GDM1 (cell line): ENCODE measurements at places on chromosomes 12 and 14.

- no peak for DNase-seq
These were observed 5.9 kb downstream of the RASSF3 start for GRCh38 chr12:64616201-64616600.

GRCh38 chr14:30822080-30822571 lies 52.2 kb upstream of the COCH start:
- no peak for DNase-seq

GRCh38 chr14:33461036-33461435 lies 489.8 kb downstream of the EGLN3 start:
- no peak for DNase-seq

DNA sequence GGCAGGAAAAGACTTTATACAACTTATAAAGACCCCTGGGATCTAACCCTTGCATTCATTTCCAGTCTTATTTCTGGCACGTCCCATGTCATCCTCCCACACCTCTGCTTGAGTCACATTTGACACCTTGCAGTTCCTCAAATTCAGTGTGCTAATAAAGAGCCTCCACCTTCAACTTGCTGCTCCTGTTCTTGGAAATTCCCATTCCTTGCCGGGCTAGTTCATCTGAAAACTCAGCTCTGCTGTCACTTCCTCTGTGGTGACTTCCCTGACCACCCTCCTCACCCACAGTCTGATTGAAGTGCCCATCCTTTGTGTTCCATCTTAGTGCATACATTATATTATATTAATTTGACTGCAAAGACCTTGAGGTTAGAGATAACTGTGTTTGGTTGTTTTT lies 37.4 kb upstream of the PSMA6 start:
- no peak for DNase-seq

DNA sequence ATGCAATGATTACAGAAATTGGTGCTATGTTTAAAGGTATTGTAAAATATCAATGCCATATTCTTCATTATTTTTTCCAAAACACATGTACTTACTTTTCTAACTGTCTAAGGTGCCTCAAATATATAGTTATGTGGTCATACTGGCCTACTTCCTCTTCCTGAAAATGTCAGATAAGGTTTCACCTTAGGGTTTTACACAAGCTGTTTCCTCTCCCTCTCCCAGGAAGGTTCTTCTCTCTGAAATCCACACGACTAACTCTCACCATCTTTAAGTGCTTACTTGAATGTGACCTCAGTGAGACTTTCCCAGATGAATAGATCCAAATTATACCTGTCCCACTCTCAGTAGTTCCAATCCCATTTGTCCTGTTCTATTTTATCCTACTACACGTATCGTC lies 11.6 kb upstream of the CLEC4D start:
- DNase-seq: peak; percentile 3

DNA sequence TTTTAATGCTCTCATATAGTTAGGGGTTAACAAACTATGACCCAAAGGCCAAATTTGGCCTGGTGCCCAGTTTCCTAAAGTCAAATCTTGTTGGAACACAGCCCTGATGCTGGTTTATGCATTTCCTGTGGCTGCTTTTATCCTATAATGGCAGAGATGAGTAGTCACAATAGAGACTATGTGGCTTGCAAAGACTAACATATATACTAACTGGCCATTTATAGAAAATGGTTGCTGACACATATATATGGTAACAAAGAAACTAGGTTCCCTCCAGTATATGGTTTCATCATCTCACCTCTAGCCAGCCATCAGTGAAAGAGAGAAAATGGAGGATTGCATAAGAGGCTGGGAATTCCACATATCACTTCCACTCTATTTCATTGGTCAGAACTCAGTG lies 10.8 kb downstream of the NAV3 start:
- no peak for DNase-seq

- no peak for DNase-seq
These were observed 7.5 kb upstream of the PYROXD1 start for GRCh38 chr12:21429994-21430393.

- no peak for DNase-seq
These were observed 51.2 kb upstream of the KCNH3 start for GRCh38 chr12:49487605-49488004.

DNA sequence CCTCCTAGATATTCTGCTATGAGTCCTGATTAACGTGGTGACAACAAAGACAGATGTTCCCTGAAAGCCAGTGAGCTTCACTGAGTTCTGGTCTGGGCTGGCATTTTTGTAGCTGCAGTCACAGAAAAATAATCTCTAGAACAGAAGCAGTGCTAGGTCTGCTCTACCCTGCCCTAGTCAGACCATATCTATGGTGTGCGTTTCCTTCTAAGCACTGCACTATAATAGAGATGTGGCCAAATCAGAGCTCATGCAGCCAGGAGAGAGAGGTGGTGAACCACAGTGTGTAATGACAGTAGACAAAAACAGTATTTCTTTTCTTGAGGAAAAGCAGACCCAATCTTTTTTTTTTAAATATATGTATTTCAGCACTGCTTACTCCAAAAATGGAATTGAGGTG lies 76.3 kb downstream of the CMAS start:
- no peak for DNase-seq

GRCh38 chr12:96985515-96986362 lies 78.7 kb downstream of the NEDD1 start:
- DNase-seq: no peak

DNA sequence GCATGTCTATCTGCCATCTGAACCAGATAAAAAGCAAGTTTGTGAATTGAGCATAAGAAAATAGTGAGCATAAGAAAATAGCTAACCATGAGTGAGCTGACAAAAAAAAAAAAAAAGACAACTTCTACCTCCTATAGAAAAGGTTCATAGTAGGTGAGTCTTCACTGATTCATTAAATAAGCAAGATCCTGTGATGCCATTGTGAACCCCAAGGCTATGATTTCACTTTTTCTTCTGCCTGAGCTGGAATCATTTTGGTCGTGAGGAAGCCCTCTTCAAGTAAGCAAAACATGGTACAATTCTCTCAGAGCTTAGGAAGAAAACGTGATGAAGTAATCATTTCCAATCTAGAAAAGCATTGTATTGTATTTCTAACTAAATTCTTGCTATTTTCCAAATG lies 1.2 kb downstream of the PIK3C2G start:
- DNase-seq: no peak

- no peak for DNase-seq
These were observed 19.0 kb upstream of the FOXN3 start for GRCh38 chr14:89435892-89436656.

GRCh38 chr12:67909091-67909531 lies 80.1 kb upstream of the IFNG-AS1 start:
- no peak for DNase-seq

DNA sequence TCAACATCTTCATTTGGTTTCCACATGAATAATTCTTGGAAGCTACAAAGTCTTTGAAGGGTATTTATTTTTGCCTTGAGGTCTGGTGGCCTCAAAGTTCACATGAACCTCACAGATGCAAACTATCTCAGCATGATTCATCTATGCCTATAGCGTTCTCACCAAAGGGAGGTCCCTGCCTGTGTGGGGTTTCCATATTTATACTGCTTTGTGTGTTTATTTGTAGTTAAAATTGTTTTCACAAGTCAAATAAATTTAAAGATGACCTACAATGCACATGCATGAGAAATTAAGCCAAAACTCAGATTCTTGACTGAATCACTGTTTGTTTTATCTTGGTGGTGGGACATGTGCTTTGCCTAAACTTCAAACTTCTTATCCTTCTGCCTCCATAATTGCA lies 176.7 kb downstream of the PPM1H start:
- DNase-seq: no peak

DNA sequence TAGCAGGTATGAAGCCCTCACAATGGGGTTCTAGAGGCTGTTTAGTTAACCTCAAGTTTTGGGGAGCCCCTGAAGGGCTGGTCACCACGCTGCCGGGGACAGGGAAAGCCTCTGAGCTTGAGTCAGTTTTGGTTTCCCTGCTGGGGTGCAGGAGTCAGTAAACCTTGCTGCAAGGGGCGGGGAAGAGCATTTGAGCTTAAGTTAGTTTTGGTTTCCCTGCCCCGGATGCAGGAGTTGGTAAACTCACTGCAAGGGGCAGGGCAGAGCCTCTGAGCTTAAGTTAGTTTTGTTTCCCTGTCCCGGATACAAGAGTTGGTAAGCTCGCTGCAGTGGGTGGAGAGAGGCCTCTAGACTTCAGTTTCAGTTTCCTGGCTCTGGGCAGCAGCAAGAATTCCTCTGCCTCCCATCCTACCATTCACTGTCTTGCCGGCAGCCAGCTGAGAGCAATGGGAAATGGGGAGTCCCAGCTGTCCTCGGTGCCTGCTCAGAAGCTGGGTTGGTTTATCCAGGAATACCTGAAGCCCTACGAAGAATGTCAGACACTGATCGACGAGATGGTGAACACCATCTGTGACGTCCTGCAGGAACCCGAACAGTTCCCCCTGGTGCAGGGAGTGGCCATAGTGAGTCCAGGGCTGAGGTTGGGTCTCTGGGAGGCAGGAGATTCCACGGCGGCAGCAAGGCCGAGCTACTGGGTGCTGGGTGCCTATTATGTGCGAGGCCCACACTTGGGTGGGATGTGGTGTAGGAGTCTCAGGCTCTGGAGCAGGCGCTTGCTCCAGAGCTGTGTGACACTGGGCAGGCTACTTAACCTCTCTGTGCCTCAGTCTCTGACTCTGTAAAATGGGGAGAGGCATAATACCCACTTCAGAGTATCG lies at the start of gene OAS2:
TSS of gene OAS2 (plus strand) at position 357 of the 878 bp plus-strand sequence. CDS start at position 447, 90 bp downstream.
- peak; percentile 87 for DNase-seq

DNA sequence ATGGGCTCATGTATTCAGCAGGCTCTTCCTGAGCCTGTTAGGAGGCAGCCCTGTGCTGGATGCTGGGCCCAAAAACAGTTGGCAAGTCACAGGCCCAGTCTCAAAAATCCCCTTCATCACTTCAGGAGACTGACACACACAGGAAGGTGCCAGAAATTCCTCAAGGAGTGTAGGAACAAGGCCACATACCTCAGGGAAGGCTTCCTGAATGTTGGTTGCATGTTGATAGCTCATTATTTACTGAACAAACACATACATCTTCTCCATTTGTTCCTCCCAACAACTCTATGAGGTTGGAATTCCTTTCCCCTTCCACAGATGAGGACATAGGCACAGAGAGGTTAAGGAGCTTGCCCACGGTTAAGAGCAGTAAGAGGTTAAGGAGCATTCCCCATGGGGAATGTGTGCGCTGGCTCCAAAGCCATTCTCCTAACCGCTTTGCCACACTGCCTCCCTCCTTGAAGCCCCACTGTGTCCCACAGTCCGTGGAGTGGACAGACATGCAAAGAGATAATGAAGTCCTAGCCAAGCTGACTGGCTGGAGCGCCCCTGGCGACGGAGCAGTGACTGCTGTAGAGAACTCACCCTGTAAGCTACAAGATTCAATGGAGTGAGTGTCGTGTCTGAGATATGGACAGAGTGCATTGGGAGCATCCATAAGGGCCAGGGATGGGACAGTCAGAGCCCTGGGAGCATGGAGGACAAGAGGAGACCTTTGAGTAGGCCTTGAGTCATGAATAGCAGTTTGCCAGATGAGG lies 3.3 kb downstream of the HHIPL1 start:
- no peak for DNase-seq

DNA sequence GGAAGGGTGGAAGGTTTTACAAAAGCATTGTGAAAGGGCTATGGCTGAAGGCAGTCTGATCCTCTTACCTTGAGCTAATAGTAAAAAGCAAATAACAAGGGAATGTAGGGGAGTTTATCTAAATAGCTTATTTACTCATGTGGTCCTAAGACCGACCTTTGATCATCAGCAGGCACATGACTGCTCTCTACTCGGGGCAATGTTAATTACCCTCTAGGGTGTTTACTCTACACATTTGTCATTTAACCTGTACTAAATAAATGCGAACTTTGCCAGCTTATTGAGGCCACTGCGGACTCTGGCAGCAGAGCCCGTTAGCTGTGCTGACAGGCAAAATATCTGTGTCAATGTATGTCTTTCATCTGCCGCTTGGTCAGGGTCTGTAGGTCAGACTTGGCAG lies 768.3 kb upstream of the ATXN7L3B start:
- no peak for DNase-seq

DNA sequence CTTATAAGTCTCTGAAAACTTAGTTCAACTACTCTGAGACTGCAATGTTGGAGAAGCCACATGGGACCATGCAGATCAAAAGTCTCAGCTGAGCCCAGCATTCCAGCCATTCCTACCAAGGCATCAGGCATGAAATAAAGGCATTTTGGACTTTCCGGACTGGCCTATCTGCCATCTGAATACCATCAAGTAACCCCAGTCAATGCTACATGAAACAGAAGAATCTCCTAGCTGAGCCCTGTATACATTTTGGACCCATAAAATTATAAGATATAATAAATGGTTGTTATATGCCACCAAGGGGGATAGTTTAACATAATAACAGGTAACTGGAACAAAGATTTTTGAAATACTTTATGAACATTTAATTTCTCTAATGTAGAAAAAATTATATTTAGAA lies 9.3 kb upstream of the TMEM260 start:
- no peak for DNase-seq

- no peak for DNase-seq
These were observed 170.0 kb downstream of the KLHL28 start for GRCh38 chr14:44791730-44792129.

DNA sequence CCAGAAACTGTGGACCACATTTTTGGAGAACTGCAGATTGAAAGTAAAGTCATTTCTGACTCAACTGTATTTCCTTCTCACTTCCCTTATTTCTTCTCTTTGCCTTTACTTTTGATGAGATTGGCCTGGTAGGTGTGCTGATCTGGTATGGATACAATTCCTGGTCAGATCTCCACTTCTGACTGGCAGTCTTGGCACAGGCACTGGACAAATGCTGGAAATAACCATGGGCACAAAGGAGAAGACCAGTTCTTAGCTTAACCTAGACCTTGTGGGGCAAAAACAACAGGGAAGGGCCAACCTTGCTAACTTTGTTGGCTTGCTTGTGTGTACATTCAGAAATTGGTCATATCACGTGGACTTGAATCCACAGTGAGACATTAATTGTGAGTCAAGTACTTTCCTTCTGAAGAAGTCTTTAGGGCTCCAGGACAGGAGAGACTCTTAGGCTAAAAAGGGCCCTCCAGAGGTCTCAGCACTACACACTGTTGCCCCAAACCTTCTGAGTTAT lies 75.0 kb downstream of the DIP2B start:
- DNase-seq: no peak

DNA sequence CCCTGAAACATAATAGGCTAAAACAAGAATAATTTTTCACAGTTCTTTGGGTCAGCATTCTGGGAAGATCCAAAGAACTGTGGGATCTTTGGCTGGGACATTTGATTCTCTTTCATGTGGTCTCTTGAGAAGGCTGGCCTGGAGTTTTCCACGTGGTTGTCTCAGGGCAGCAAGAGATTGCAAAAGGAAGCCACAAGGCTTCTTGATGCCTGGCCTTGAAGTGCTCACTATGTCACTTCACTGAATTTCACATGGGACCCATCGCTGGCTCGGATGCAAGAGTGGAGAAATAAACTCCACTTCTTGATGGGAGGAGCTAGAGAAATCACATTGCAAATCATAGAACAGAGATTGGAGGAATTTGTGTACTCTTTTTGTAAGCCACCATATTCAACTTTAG lies 343.4 kb downstream of the MED13L start:
- no peak for DNase-seq
